Activated T-cell treated with anti-CD3 and anti-CD28 coated beads for 24 hours (primary cell): ENCODE measurements at places on chromosomes 6 and 20.

DNA sequence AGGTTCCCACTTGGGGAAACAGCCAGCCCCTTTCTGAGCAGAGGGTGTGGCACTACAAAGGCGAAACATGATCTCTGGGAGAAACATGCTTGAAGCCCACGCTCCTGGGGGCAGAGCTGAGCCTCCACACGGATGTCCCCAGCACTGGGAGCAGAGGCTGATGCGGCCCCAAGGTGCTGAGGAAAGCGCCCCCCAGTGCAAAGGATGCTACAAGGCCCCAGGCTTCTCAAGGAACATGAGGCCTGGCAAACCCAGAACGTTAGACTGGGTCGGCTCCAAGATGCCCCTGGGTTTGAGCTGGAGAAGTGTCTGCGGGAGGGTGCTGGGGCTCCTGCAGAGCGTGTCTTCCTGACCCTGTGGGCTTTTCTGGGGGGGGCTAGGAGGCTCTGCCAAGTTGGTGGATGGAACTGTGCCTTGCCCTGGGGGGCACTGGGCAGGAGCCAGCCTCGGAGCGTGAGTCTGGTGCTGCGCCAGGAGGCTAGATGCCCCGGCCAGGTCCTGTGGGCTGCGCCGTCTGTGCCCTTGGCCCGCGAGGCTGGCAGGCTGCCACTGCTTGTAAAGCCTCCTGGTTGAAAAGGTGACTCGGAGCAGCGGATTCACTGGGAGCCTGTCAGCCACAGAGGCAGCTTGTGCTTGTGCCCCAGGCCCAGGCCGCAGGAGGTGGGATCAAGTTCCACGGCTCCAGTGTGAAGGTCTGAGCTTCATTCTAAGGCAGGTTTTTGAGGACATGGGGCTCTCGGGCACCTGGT lies 8.1 kb downstream of the SYNJ2 start:
- no peak for DNase-seq

- no peak for DNase-seq
Observed at GRCh38 chr6:124200661-124201060, 397.0 kb downstream of the NKAIN2 start.

DNA sequence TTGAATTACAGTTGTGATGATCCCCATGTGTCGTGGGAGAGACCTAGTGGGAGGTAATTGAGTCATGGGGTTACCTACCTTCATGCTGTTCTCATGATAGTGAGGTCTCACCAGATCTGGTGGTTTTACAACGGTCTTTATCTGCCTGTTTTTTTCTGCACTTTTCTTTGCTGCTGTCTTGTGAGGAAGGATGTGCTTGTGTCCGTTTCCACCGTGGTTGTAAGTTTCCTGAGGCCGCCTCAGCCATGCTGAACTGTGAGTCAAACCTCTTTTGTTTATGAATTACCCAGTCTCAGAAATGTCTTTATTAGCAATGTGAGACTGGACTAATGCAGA lies 6.5 kb upstream of the RANBP9 start:
- no peak for DNase-seq

- no peak for DNase-seq
Observed at GRCh38 chr6:89350281-89350966, 2.1 kb downstream of the UBE2J1 start.

DNA sequence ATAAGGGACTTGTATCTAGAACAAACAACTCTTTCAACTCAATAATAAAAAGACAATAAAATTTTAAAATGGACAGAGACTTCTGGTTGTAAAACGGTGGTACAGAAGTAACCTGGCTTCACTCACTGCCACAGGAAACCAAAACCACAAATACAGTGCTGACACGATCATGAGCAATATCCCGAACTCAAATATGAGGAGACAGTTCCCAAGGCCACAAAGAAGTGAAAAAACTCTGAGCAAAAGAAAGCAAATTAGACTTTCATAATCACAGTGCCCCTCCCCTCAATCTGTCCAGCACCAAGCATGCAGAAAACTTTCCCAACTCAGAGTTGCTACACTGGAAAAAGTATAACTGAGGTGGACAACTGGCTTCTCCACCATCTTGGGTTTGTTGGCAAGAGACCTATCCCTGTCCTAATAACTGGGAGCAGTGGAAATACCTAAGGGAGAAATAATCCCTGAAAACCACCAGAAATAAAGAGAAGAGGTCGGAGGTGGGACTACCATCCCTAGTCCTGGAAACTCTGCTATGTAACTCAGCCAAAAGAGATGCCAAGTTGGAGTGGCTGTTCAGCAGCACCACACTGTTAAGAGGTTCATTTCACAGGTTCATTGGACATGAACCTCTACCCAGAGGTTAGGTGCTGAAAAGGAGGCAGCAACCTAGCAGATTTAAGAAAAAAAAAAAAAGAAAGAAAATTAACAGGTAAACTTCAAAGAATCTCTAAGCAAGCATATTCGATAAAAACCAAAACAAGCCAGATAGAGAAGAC lies 55.5 kb downstream of the REV3L start:
- peak; percentile 17 for DNase-seq

DNA sequence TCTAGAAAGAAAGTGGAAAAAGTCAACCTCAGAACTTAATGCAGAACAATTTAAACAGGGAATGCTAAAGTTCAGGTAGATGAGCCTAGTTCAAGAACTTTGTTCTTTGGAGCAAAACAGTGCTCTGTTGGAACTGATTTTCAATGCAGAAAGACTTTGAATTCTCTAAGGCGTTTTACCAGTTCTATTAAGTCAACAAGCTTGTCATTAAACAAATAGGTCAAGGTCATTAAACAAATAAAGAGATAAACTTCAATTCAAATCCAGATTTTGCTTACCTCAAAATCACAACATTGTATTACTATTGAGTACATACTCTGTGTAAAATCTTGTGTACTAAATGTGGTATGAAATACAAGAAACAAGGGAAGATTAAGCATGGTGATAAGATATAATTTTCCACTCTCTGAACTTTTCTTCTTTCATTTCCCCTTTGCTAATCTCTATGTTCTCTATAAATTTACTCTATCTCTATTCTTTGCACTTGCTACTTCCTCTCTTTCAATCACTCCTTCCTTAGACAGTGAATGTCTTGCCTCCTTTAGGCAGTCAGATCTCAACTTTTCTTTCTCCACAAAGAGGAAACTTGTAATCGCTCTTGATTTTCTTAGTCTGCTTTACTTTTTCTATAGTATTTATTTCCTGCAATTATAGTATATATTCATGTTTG lies 160.8 kb upstream of the KHDRBS2 start:
- no peak for DNase-seq

DNA sequence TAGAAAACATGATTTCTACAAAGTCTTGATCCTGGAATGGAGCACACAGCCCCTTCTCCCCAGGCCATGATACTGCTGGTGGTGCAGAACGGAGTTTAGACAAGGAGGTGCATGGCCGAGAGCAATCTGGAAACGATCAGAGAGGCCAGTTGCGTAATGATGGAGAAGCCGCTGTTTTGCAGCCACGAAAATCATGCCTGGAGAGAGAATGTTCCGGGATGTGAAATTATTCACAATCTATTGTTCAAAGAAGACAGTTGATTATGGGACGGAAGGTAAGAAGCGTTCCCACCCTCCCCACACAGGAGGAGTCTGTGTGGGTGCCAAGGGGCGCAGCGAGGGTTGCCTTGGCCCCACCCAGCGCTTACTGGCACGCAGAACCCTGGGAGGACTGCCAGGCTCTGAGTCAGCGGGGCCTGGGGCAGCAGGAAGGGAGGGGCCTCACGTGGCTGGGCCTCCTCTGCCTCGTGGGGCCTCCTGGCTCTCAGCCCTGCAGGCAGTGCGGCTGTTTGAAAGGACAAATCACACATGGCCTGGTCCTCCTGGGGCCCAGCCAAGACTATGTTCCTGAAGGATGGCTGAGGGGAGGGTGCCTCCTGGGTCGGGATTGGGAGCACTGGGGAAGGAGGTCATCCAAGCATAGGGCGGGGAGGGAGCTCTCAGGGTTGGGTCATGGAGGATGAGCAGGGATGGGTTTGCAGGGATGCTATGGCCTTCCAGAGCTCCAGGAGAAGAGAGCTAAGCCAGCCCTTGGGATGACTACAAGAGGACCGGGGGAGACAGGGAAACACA lies 8.7 kb upstream of the AP5S1 start:
- peak; percentile 90 for DNase-seq

DNA sequence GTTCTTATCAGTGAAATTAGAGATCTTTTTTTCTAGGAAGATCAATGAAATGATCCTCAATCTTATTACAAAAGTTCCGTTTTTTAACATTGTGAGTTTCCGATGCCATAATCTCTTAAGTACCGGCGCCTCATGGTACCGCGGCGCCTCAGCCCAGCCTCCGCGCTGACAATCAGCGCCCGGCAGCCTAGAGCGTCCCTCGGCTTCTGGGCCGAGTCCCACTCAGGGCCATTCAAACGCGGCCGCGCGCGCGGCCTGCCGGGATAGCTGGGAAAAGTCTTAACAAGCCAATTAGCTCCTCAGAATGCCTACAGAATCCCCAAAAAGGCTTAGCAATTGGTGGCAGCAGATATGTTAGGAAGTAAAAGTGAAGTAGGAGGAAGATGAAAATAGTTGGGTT lies 204.8 kb downstream of the ADGB start:
- DNase-seq: no peak

GRCh38 chr6:115680621-115681020 lies 380.1 kb downstream of the FRK start:
- DNase-seq: no peak

GRCh38 chr6:15682965-15683822 lies 20.4 kb upstream of the DTNBP1 start:
- no peak for DNase-seq

DNA sequence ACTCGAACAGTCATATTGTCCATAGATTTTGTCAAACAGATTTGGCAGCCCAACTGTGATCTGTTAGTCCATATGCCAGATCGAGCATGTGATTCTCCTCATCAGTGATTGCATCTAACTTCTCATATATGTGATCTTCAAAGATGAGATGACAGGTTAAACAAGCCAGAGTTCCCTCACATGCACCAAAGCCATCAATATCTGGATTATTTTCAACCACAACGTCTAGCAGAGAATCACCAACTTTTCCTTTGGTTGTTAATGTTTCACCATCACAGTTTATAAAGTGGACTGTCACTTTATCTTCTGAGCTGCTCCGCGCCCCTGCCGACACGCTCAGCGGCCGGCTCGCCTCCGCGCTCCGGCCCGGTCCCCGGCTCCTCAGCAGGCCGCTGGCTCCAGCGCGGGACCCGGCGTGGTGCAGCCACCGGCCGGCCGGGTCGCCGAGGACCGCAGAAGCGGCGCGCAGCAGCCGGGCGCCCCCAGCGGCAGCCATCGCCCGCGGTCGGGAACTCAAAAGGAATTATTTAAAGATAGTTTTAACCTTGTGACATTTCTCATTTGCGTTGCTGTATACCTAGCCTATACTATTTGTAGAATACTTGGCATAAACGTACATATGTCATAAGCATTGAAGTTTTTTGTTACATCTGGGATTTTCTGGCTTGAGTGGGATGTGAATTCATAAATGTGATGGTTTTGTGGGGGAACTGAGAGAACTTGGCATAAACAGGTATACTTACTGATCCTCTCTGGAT lies 40.1 kb upstream of the DYNLRB1 start:
- DNase-seq: peak; percentile 16

DNA sequence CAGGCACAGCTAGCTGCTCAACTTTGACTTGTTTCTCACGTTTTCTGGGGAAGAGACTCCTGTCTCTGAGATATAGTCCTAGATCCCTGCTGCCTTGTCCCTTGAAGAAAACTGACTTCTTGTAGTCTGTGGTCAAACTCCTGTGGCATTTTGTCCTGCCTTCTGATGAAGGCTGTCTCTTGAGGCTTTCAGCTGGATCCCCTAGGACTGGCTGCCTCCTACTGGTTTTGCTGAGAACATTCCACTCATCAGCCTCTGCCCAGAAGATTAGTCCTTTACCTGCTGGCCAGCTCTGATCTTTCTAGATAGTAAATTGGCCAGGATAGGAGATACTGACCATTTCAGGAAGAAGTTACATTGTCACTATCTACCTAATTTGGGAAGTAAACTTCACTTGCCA lies 71.9 kb upstream of the CNR1 start:
- DNase-seq: no peak

- DNase-seq: no peak
Observed at GRCh38 chr6:104955927-104956730, 778 bp upstream of the LIN28B start.
